ENCODE measurements at places on chromosomes 16 and 17. TPM values are rescaled to one million over a fixed set of nuclear protein-coding genes. Genes with fewer than 3 reads are reported as not detected.
A peak's percentile ranks its signal among the peaks of the same experiment; 100 is the strongest.

The ARHGAP44 gene
- total RNA-seq = not detected

The RHBDF1 gene
- total RNA-seq = 0.23 TPM

The OTOP2 gene
- not detected for total RNA-seq

The ZNF385C gene
- 0.82 TPM for total RNA-seq

The EVI2A gene
- 22.0 TPM for total RNA-seq

DNA sequence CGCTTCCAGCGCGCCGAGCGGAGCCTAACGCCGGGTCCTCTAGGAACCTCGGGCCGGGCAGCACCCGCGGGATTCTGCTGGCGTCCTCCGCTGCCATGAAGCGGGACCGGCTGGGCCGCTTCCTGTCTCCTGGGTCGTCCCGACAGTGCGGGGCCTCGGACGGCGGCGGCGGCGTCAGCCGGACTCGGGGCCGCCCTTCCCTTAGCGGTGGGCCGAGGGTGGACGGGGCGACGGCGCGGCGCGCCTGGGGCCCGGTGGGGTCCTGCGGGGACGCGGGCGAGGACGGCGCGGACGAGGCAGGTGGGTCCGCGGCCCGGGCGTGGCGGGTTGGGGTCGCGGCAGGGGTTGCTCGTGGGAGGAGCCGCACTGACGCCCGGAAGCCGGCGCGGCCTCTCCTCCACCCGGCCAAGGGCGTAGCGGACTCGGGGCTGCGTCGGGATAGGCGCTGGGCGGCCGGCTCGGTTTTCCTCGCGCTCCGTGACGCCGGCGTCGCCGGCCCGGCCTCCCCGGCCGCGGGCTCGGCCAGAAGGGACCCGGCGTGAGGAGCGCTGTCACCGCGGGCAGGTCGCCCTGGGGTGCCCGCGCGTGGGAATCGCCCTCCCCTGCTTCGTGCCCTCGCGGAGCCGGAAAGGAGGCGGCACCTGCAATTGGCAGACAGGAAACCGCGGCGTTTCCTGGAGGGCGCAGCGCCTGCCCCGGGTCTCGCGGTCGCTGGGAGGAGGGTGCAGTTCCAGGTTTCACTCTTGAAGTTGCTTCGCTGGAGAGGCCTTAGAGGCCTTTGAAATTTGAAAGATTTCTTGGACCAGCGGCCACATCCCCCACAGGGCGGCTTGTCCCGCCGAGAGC is 432 bp downstream of the ZNF276 start:
- DNase-seq = peak; percentile 72

- no peak for DNase-seq
Measured at GRCh38 chr17:50469671-50470305, 1.1 kb upstream of the CHAD start.

DNA sequence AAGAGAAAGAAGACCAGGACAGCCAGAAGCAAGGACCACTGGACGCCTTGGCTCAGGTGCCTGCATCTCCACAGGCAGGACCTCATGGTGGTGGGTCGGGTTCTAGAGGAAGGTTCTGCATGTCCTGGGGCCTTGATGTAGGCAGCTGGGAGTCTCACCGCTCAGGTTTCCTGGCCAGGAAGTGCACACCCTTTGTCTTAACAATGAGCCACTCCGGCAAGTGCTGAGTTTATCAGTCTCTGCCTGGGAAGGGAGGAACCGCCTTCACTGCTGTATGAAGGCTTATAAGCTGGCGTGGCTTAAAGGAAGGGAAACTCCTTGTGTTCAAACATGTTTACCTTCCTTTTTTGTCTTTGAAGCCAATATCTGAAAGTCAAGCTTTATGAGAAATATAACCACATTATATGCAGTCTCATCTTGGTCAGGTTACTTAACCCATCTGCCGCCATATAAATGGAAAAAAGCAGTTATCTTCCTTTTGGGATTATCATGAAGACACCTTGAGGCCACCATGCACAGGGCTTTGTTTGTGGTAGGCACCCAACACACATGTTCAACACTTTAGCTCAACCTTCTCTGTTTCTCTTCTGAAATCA is at the start of gene ST6GALNAC1:
TSS of gene ST6GALNAC1 (minus strand) at position 205 of the 596 bp plus-strand sequence. CDS start at position 86, 119 bp downstream.
- DNase-seq = peak; percentile 26

DNA sequence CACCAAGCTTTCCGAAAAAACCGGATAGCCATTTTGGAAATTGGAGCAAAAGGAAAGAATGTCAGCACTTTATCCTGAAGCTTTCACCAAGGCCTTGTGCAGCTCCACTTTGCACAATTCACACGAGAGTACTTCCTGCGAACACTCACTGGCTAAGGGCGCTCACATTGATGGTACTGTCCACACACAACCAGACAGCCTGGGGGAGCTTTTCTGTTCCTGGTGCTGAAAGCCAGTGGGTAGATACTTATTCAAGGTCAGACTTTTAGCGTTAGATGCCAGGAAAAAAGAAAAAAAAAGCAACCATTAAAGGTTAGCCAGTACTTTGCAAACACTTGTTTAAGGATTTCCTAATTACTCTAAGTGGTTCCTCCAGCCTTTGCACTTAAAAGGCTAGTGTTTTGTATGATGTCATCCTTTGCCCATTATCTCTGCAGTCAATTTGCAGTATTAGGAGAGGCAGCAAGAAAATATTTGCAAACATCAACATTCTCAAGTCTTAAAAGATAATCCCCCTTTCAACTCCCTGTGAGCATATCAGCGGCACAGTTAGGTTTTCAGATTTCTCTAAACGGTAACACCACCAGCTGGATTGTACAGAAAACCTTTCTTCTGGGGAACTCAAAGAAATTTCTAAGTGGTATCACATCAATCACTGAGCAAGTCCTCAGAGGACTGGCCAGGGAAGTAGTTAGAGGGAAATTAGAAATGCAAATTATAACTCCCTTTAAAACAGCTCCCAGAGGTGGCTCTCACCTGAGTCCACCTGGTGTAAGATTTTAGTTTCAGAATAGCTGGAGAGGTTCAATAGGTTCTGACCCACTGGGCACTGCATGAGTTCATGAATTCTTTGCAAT is 243.4 kb upstream of the IRX5 start:
- DNase-seq = no peak

GRCh38 chr17:559551-560431 is 154.8 kb downstream of the VPS53 start:
- no peak for DNase-seq

DNA sequence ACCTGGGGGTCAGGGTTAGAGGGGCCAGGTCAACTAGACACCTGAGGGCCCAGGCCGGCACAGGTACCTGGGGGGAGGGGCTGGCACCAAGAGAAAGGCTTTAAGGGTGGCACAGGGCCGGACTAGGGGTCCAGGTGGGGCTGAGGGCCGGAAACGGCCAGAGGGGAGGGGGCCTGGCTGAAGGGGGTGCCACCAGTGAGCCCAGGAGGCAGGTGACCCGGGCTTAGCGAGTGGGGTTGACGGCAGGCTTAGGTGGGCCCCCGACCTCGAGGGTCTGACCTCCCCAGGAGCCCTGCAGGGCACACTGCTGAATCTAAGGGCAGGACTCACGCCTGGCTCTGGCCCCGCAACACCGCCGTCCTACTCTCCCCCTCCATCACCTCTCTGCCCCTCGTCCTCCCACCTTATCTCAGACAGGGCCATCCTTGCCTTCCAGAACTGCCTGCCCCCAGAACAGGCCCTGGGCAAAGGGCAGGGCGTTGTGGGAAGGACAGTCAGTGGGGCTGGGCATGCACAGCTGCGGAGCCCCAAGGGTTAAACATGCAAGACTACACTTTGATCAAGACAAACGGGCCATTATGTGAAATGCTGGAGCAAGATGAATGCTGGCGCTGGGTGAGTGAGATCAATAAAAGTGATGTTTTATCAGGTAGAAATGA is 44.4 kb downstream of the ACTG1 start:
- DNase-seq = no peak
